ENCODE measurements at places on chromosomes 13 and 19. TPM values are rescaled to one million over a fixed set of nuclear protein-coding genes. Genes with fewer than 3 reads are reported as not detected.
A peak's percentile ranks its signal among the peaks of the same experiment; 100 is the strongest.

DNA sequence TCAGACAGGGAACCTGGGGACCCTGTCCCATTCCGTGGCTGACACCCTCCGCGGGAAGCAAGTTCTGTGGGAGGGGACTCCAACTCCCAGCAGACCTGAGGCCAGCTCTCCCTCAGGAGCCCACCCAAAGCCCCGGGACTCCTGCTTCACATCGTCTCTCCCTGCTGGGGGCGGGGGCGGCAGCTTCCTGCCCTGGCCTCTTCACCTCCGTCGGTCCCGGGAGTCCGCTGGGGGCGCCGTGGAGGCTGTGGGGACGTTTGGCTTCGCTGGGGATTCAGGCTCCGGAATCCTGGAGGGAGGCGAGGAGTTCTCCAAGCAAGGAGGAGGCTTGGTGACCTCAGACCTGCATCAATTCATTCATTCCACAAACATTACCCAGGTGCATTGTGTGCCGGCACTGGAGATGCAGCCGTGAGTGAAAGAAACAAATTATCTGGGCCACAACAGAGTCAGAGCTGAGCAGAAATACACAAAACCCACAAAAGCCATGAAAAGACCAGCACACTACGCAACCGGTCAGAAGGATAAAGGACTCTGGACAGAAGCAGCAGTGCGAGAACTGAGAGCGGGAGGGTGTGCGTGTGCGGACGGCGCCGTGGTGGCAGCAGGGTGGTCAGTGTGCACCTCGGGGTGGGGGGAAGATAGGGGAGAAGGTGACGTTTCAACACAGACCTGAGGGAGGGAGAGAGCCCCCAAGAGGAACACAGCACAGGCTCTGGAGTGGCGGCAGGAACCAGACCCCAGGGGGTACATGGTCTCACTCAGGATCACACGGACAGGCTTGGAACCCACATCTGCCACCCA is 19.0 kb downstream of the EPS8L1 start:
- DNase-seq, result no peak

DNA sequence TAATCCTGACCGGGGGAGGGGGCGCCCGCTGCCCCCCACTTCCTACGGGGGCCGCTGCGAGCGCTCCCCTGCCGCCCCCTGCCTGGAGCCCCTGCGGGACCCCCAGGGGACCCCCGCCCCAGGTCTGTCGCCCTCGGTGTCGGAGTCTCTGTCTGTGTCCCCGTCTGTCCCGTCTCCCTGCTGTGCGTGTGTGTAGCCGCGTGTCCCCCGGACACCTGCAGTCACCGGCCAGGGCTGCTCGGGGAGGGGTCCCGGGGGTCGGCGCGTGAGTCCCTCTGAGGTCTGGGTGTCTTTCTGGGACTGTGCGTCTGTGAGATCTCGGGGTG is 7.7 kb upstream of the NFIC start:
- DNase-seq, result no peak

- DNase-seq, result peak; percentile 89
Measured at GRCh38 chr19:19461671-19462622, 53.4 kb downstream of the TSSK6 start.

DNA sequence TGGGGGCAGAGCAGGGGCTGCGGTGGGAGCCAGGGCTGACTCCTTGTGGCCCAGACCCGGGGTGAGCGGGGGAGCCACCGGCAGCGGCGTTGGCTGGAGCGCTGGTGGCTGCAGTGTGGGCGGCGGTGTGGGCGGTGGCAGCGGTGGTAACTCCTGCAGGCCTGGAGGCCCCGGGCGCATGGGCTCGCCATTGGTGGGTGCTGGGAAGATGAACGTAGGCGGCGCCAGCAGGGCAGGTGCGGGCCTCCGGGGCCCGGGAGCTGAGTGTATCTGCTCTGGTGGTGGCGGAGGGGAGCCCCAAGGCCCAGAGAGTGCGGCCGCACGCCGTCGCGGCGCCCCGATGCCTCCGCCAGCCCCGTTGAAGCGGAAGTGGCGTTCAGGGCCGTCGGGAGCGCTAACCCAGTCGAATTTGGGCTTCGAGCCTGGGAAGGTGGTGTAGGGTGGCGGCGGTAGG is 2.0 kb downstream of the GGN start:
- DNase-seq, result no peak

DNA sequence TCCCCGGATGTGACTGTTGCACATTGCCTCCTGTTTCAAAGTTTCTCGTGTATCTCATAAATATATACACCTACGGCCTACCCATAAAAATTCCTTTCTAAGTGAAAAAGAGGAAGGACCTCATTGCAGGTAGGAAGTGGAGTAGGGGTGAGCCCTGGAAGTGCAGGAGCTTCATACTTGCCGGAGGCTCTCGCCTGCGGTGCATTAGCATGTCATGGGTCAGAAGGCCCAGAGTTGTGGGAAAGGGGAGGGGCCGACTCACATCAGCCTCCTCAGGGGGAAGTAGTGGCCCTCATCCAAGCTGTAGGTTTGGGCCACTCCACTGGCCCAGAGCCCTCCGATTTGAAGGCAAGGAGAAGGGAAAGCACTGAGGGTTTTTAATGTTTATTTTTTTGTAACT is 26.0 kb upstream of the IRS2 start:
- no peak for DNase-seq

- no peak for DNase-seq
Measured at GRCh38 chr13:40819797-40820315, 30.4 kb downstream of the SLC25A15 start.

CLEC11A gene
- 10.7 TPM for total RNA-seq

ZNF132 gene
- total RNA-seq, result 10.9 TPM

CEACAM8 gene
- 14.3 TPM for total RNA-seq
